ENCODE measurements at places on chromosomes 16 and 17. TPM values are rescaled to one million over a fixed set of nuclear protein-coding genes. Genes with fewer than 3 reads are reported as not detected.
A peak's percentile ranks its signal among the peaks of the same experiment; 100 is the strongest.

TMEM114 gene
- not detected for total RNA-seq

TMED6 gene
- total RNA-seq = not detected

TBC1D3K gene
- total RNA-seq = not detected

GDPD1 gene
- total RNA-seq = 3.7 TPM

PERCC1 gene
- total RNA-seq = not detected

MYO15A gene
- total RNA-seq = 0.25 TPM

DRC3 gene
- total RNA-seq = 1.0 TPM

HASPIN gene
- 3.0 TPM for total RNA-seq

CACNG5 gene
- total RNA-seq = not detected

TBC1D3D gene
- not detected for total RNA-seq

DNA sequence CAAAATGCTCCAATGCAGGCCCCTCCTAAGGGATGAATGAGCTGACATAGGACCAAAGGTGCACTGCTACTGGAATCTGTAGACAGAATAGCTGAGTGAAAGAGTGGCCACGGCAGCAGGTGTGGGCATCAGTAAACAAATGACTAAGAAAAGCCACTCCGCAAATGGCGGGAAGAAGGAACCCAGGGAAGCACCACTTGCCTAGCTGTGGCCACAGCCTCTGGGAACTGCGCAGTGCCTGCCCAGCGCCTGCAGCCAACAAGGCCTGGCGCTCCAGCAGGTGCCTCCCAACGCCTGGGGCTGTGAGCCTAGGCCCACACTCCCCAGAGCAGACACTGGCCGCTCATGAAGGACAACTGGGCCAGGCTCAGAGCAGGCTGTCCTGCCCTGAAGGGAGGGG is 11.8 kb downstream of the PEMT start:
- H3K27ac ChIP-seq = no peak overlapping the region
- no peak for DNase-seq
- H3K4me1 ChIP-seq = peaks cover 8% of the 10 kb centered on the region

- no peak for DNase-seq
- H3K36me3 ChIP-seq = peaks cover 34% of the 10 kb centered on the region
- H3K27ac ChIP-seq = no peak overlapping the region
- H3K4me3 ChIP-seq = no peak overlapping the region
Measured at GRCh38 chr16:16122264-16122663, 101.0 kb downstream of the ABCC6 start.

DNA sequence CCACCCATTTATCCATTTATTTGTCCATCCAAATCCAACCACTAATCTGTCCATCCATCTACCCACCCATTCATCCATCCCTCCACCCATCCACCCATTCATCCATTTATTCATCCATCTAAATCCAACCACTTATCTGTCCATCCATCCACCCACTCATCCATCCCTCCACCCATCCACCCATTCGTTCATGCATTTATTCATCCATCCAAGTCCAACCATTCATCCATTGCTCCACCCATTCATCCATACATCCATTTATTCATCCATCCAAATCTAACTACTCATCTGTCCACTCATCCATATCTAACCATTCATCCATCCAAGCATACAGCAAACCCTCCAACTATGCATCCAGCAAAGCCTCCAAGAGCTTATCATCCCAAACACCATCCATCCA is 267.3 kb downstream of the XYLT1 start:
- no peak overlapping the region for H3K27ac ChIP-seq
- DNase-seq = no peak
- H3K36me3 ChIP-seq = peaks cover 9% of the 10 kb centered on the region
- no peak overlapping the region for H3K4me3 ChIP-seq
- H3K27me3 ChIP-seq = no peaks in the 10 kb centered on the region
- H3K4me1 ChIP-seq = no peaks in the 10 kb centered on the region

DNA sequence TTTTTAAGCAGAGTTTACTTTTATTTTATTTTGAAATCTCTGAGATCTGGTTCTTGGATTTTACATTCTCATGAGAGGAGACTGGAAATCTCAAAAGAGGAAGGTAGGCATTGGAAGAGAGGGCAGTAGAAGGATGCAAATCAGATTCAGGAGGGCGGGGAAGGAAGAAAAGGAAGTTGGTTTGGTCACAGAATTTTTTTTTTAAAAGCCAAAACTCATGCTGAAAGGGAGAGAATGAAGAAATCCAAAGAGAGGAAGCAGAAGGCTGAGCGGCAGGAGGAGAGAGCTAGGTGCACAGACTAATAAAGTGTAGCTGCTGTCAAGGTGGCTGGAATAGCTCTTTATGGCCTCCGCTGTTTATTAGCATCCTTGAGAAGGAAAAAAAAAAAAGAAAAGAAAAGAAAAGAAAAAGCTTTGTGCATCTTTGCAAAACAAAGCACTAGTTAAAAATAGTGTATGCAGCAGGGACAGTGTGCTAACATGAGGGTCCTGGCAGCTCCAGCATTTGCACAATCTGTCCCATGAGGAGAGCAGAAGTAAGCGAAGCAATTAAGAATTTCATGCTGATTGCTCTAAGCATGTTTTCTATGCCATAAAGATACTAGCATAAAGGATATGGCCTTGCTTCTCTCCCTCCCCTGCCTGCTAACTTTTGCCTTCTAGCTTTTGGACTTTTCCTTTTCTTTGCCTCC is 194.2 kb downstream of the ZFHX3 start:
- no peak overlapping the region for H3K27ac ChIP-seq
- no peaks in the 10 kb centered on the region for H3K27me3 ChIP-seq
- DNase-seq = no peak
- no peak overlapping the region for H3K4me3 ChIP-seq

DNA sequence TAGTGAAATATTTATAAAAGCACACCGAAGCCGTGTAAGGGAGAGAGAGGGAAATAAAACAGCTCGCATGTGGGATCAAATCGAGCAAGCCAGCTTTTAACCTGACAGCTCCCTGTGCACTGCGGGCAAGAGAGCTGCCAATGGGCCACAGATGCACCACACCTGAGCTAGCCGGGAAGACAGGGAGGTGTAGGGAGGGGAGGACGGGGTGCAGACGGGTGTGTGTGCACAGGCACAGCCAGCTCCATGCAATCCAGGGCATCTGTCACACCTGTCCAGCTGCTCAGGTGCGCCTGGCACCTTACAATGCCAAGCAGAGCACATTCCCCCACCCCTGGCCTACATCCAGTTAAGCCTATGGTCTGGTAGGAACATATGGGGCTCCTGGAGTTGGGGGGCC is 70.0 kb downstream of the C16orf78 start:
- H3K4me1 ChIP-seq = no peaks in the 10 kb centered on the region
- H3K27me3 ChIP-seq = no peaks in the 10 kb centered on the region
- H3K36me3 ChIP-seq = no peaks in the 10 kb centered on the region
- no peak overlapping the region for H3K27ac ChIP-seq
- DNase-seq = no peak

GRCh38 chr17:83118071-83118841 is 38.8 kb downstream of the METRNL start:
- no peak overlapping the region for H3K27ac ChIP-seq
- peaks cover 4% of the 10 kb centered on the region for H3K4me1 ChIP-seq
- H3K36me3 ChIP-seq = no peaks in the 10 kb centered on the region
- no peak overlapping the region for H3K4me3 ChIP-seq

DNA sequence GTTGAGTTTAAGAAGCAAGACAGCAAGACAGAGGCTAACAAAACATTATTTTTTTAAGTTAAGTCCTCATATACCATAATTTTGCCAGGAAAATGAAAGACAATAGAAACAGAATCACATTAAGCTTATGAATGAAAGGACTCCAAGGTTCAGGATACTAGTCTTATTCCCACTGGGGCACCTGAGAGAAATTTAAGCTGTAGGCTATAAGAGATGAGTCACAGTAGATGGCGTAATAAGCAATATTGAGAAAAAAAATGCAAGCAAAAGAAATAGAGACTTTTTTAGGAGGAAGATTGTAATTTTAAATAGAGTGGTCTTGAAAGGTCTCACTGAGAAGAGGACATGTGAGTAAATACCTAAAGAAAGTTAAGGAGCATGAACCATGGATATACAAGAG is 57.1 kb upstream of the KIF2B start:
- H3K27ac ChIP-seq = no peak overlapping the region
- no peaks in the 10 kb centered on the region for H3K36me3 ChIP-seq
- no peaks in the 10 kb centered on the region for H3K27me3 ChIP-seq

GRCh38 chr17:77730376-77730775 is 228.1 kb upstream of the TNRC6C start:
- DNase-seq = no peak
- H3K4me1 ChIP-seq = no peaks in the 10 kb centered on the region
- H3K36me3 ChIP-seq = no peaks in the 10 kb centered on the region
- H3K4me3 ChIP-seq = no peak overlapping the region

DNA sequence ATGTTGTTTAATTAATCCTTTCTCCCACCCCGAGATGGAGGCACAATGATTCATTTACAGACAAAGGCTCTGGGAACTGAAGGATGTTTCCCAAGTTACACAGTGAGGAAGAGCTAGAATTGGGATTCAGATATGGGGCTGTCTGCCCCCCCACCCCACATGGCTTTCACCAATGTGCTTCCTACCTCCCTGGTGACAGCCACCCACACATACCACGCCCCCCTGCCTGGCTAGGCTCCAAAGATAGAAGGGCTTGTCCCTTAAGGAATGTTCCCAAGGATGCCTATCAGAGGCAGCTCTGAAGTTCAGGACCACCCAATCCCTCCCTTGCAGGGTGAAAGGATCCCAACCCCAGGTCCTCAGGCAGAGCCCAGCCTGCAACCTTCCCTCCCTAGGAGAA is 32.9 kb downstream of the CFAP20 start:
- no peak overlapping the region for H3K27ac ChIP-seq
- H3K4me1 ChIP-seq = peaks cover 10% of the 10 kb centered on the region
- peaks cover 16% of the 10 kb centered on the region for H3K27me3 ChIP-seq
- no peaks in the 10 kb centered on the region for H3K36me3 ChIP-seq

- no peak overlapping the region for H3K27ac ChIP-seq
- H3K36me3 ChIP-seq = no peaks in the 10 kb centered on the region
- H3K27me3 ChIP-seq = 0 out of 2 replicates have a peak, but pooled peaks cover 7% of the 10 kb centered on the region
- H3K4me1 ChIP-seq = no peaks in the 10 kb centered on the region
Measured at GRCh38 chr16:3029491-3030221, 5.8 kb downstream of the THOC6 start.

DNA sequence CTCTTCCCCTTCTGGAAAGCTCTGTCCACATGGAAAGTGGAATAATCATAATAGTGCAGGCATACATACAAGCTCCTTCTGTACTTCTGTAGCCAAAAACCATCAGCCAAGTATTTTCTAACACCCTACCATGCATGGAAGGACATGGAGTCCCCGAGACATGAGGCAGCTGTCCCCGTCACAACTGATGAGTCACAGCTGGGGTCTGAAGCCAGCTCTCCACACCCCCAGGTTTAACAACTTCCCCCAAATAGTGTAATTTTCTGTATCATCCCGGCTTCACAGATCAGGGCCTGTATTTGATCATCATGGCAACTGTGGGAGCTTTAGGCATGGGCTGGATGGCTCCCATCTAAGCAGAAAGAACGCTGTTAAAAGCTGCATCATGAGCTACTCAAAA is 16.6 kb downstream of the C16orf96 start:
- peak; percentile 16 for DNase-seq
- H3K36me3 ChIP-seq = no peaks in the 10 kb centered on the region
- no peak overlapping the region for H3K4me3 ChIP-seq

- H3K36me3 ChIP-seq = no peaks in the 10 kb centered on the region
- H3K27ac ChIP-seq = no peak overlapping the region
- H3K4me1 ChIP-seq = peaks cover 81% of the 10 kb centered on the region
- no peak for DNase-seq
- H3K4me3 ChIP-seq = no peak overlapping the region
Measured at GRCh38 chr17:57876866-57877237, 27.0 kb upstream of the MRPS23 start.

DNA sequence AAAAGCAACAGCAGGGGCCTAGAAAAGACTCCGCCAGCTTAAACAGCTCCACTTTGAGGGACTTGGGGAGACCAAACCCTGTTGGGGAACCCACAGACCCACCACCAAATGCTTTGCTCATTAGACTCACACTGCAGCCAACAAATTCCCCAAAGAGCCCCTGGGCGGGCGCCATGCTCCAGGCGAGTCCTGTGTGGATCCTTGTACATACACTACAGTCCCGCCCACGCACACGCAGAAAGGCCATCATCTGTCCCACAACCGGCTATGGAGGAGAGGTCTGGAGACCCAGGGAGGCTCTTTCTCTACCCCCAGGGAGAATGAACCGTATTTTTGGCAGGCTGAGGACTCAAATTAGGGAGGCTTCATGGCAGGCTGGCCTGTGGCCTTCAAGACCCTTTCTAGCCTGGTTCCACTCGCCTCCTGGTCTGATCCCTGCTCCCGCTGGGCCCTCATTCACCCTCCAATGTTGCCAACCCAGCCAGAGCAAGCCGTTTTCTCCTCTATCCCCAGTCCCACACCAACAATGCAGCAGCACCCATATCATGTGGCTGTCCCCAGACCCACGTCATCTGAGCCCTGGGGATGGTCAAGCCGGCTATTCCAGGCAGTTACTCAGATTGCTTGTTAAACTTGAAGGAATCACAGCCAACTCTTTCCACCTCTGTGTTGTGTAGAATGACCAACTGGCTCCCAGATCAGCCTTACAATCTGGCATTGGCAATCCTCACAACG is 27.2 kb downstream of the ZNF423 start:
- no peak for DNase-seq
- no peaks in the 10 kb centered on the region for H3K36me3 ChIP-seq
- no peaks in the 10 kb centered on the region for H3K4me1 ChIP-seq
- no peak overlapping the region for H3K27ac ChIP-seq

- H3K4me1 ChIP-seq = no peaks in the 10 kb centered on the region
- H3K27ac ChIP-seq = no peak overlapping the region
- H3K27me3 ChIP-seq = no peaks in the 10 kb centered on the region
- no peak overlapping the region for H3K4me3 ChIP-seq
Measured at GRCh38 chr16:79261944-79262552, 338.5 kb downstream of the MAF start.

- H3K36me3 ChIP-seq = no peaks in the 10 kb centered on the region
- H3K27me3 ChIP-seq = no peaks in the 10 kb centered on the region
- no peak for DNase-seq
- H3K4me1 ChIP-seq = no peaks in the 10 kb centered on the region
- H3K27ac ChIP-seq = no peak overlapping the region
Measured at GRCh38 chr16:52193441-52193840, 353.5 kb downstream of the TOX3 start.

GRCh38 chr17:50208611-50209061 is 7.2 kb upstream of the COL1A1 start:
- peak; percentile 16 for DNase-seq
- H3K27ac ChIP-seq = peak overlapping the region; percentile 100
- H3K4me3 ChIP-seq = no peak overlapping the region
- peaks cover 85% of the 10 kb centered on the region for H3K4me1 ChIP-seq
- no peaks in the 10 kb centered on the region for H3K27me3 ChIP-seq

DNA sequence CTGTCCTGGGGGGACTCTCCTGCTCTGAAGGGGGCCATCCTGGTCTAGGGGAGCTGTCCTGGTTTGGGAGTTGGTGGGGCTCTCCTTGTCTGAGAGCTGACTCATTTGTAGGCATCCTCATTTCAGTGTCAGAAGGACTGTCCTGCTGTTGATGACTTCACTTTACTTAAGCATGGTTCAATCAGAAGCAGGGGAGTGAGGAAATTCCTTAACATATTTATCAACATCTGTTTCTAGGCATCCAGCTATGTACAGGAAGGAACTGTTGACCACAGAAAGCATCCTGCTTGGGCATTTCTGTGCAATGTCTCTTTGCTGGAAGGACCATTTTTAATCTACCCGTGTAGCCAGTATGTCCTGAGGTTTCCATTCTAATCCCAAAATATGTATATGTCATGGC is 502.7 kb upstream of the HSBP1 start:
- H3K4me1 ChIP-seq = peaks cover 18% of the 10 kb centered on the region
- no peaks in the 10 kb centered on the region for H3K27me3 ChIP-seq
- peak overlapping the region; percentile 47 for H3K27ac ChIP-seq

- no peaks in the 10 kb centered on the region for H3K36me3 ChIP-seq
- H3K4me3 ChIP-seq = no peak overlapping the region
- DNase-seq = no peak
- no peaks in the 10 kb centered on the region for H3K27me3 ChIP-seq
- no peaks in the 10 kb centered on the region for H3K4me1 ChIP-seq
Measured at GRCh38 chr17:53543472-53543871, 279.3 kb upstream of the KIF2B start.

Data from GM23248 (cell line).